ENCODE measurements at places on chromosomes 5 and 9.

DNA sequence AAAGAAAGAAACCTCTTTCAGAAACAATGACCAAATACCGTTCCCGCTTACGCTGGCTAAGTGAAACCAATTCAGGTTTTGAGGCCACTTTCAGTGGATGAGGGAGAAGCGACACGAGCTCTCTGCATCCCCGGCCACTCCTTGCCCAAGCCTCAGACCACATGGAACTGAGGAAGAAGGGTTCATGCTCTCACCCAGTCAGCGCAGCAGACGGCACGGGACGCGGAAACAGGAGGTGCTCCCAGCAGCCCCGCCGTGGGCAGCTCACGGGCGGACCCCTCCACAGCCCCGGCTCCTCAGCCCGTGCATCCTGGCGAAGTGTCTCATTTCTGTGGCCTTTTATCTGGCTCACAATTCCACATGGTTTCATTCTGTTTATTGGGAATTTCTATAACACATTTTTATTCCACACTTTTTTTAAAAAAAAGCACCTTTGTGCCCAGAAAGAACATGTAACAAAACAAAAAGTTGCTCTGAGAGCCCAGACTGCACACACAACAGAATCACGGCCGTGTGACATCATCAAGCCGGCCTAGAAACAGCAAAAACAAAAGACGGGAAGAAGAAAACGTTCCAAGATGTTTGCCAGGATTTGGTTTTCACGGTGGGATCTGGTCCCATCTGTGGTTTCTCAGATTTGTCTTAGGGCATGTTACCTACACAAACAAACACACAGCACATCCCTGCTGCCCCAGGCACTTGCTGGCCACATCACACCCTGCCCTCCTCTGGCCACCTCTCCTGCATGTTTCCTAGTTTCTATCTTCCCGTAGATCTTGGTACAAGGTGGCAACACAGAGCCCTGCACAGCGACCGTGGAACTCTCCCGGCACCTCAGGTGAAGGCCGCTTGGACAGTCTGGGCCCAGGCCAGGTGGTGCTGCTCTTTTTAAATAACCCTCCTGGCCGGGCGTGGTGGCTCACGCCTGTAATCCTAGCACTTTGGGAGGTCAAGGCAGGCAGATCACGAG is 16.2 kb downstream of the QSOX2 start:
- DNase-seq: no peak

- no peak for DNase-seq
Observed at GRCh38 chr5:93569300-93570160, 11.5 kb downstream of the NR2F1-AS1 start.

GRCh38 chr9:101387871-101388506 is 3.2 kb upstream of the BAAT start:
- DNase-seq: peak; percentile 49

- DNase-seq: no peak
Observed at GRCh38 chr5:110109667-110110066, 419.9 kb downstream of the MAN2A1 start.

- no peak for DNase-seq
Observed at GRCh38 chr5:102800427-102800826, 45.3 kb downstream of the PAM start.

GRCh38 chr9:96089452-96090085 is 212.4 kb downstream of the HSD17B3 start:
- no peak for DNase-seq

DNA sequence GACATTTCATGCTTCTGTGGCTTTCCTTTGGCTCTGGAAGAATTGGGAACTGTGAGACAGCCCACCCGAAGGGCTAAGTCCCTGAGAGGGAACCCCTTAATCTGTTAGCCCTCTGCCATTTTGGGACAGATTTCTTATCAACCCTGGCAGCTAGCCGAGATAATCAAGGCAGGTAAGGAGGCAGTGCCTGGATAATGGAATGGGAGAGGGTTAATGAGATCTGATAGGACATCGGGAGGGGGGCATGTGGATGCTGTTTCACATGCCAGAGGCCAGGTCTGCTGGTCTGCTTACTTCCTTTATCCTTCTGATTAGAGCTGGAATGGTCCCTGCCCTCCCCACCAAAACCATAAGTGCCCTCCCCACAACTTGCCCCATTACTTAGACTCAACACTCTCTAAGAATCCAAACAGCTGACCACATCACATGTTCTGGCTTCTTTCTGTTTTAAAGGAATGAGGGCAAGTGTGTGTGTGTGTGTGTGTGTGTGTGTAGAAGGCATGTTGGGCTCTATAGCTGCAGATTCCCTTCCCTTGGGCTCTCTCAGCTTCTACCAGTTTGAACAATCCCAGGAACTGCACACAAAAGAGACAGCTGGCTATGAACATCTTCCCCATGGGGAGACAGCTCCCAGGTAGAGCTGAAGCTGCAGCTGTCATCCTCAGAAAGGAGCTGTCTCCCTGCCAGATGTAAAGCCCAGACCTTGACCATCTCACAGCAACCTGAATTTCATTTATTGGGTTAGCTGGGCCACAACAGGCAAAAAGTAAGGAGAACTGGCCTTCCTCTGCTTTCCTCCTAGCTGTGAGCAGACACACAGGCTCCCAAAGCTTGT is 221.3 kb downstream of the PIK3R1 start:
- no peak for DNase-seq

DNA sequence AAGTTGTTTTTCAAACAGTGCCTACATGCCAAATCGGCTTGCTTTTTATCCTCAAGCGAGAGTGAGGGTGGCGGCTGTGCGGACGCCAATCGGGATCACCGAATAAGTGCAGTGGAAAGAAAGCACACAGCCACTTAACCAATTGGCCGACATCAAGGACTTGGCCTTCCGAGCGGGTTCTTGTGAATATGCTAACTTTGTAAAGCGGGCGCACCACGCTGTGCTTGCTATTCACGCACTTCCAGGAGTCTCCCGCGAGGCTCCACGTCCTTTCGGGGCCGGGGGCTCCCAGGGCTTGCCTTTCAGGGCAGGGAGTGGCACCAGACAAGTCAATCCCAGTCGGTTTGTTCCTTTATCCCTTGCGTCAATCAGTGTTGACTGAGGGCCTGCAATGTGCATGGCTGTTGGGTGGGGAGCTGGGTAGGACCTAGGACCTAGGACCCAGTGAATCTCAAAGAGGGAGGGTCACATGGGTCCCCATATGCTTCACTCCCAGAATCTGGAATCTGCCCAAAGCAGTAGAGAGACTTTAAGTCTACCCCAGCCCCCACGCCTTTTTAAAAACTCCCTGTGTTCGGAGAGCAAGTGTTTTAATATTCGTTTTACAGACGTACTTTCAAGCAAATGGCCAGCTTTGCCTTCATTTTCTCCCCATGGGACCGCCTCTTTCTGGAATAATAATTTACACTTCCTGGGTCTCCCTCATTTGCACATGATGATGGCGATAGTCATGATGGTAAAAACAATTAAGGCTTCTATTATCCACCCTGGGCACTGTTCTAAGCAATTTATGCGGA is 2.0 kb upstream of the GCNT4 start:
- DNase-seq: no peak

- DNase-seq: no peak
Observed at GRCh38 chr5:153390569-153390968, 99.9 kb upstream of the GRIA1 start.

Data from NCI-H1417 treated with DMSO at 0.1 percent for 48 hours (cell line).